Fibroblast of the aortic adventitia (primary cell): ENCODE measurements at places on chromosomes 2 and 18. TPM values are rescaled to one million over a fixed set of nuclear protein-coding genes. Genes with fewer than 3 reads are reported as not detected.

LYG2 gene
- not detected in 2 replicates for total RNA-seq

CEBPZ gene
- total RNA-seq = 64.3 and 104 TPM in 2 replicates

FAM161A gene
- total RNA-seq = 7.6 and 8.1 TPM in 2 replicates

ASPRV1 gene
- total RNA-seq = 0.54 TPM in 1 of 2 replicates, not detected in the other

PPP4R3B gene
- total RNA-seq = 57.1 and 74.9 TPM in 2 replicates

CFAP65 gene
- total RNA-seq = not detected in 2 replicates

ICOS gene
- total RNA-seq = not detected in 2 replicates

PARD3B gene
- total RNA-seq = 15.9 and 23.6 TPM in 2 replicates

STARD6 gene
- not detected in 2 replicates for total RNA-seq

GAD1 gene
- total RNA-seq = not detected in 2 replicates

AKAIN1 gene
- not detected in 2 replicates for total RNA-seq

TRABD2A gene
- total RNA-seq = 0.33 and 1.6 TPM in 2 replicates

LCT gene
- not detected in 2 replicates for total RNA-seq

TRIB2 gene
- 39.9 and 112 TPM in 2 replicates for total RNA-seq

NYAP2 gene
- not detected in 2 replicates for total RNA-seq

DSG1 gene
- total RNA-seq = not detected in 2 replicates

SPATS2L gene
- 40.7 and 117 TPM in 2 replicates for total RNA-seq

KIAA2012 gene
- not detected in 2 replicates for total RNA-seq

CENPA gene
- total RNA-seq = 9.2 TPM in 1 of 2 replicates, not detected in the other

CNDP1 gene
- not detected in 2 replicates for total RNA-seq

WDR75 gene
- total RNA-seq = 28.7 and 55.7 TPM in 2 replicates
